ENCODE measurements at places on chromosomes 16 and 17.

DNA sequence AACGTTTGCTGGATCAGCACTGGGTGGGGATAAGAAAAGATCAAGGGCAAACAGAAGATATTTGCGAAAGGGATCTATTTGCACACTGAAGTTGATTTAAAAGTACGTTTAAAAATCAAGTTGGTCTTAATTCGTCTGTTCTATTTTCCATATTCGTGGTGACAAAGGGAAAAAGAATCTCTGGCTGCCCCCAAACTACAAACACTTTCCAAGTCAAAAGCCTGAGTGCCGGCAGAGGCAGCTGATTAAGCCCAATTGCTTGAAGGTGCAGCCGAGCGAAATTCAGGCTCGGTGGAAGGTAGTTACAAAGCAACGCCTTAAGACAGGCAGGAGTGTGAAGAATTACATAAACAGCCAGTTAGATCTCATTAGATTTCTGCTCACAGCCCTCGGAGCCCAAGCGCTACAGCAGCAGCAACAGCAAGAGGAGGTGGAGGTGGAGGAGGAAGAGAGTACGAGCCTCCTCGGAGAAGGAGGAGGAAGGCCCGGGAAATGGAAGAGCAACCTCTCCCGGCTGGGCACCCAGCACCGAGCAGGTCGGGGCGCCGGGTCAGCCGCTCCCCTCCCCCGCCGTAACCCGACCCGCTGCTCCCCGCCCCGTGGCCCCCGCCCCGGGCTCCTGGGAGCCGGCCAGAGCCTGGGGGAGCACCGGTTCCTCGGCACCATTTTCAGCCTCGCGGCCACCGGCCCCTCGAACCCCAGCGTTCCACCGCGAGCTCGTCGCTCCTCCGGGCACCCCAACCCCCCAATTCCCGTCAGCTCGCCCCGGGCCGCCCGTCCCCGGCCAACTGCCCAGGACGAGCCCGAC, 890 bp downstream of the TOB1 start:
- peak; percentile 77 for DNase-seq

DNA sequence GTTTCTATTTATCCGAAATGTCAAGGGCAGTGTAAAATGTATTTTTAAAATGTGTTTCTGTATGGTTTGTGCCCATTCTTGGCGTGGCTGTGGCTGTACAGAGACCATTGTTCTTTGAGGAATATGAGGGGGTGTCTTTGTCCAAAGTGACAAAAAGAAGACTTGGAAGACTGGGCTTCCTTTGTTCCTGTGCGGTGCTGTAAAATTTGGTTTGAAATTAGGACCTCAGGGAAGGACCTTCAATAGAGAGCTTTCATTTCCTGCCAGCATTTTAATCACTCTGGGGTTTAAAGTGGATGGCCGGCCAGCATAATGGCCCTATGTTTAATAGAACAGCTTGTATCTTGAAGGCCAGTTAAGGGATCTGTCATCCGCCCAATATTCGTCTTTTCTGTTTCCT, 190.1 kb upstream of the TBX2 start:
- no peak for DNase-seq

- no peak for DNase-seq
Measured at GRCh38 chr16:49351096-49351487, 22.5 kb upstream of the C16orf78 start.

DNA sequence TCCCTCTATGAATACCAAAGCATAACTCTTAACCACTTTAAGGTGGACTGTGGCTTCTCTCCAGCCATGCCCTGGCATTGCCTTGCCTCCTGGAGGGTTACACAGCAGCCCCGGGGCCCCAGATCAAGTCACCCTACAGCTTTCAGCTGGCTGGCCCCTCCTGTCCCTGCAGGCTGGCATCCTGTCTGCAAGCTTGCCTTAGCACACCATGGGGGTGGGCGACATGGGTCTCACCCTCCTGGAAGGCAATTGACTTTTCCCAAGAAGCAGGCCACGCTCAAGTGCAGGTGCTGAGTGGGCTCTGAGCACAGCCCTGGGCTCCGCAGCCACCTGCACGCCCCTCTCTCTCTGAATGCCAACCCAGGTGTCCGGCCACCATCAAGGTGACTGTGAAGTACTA, 25.8 kb upstream of the AKTIP start:
- no peak for DNase-seq

DNA sequence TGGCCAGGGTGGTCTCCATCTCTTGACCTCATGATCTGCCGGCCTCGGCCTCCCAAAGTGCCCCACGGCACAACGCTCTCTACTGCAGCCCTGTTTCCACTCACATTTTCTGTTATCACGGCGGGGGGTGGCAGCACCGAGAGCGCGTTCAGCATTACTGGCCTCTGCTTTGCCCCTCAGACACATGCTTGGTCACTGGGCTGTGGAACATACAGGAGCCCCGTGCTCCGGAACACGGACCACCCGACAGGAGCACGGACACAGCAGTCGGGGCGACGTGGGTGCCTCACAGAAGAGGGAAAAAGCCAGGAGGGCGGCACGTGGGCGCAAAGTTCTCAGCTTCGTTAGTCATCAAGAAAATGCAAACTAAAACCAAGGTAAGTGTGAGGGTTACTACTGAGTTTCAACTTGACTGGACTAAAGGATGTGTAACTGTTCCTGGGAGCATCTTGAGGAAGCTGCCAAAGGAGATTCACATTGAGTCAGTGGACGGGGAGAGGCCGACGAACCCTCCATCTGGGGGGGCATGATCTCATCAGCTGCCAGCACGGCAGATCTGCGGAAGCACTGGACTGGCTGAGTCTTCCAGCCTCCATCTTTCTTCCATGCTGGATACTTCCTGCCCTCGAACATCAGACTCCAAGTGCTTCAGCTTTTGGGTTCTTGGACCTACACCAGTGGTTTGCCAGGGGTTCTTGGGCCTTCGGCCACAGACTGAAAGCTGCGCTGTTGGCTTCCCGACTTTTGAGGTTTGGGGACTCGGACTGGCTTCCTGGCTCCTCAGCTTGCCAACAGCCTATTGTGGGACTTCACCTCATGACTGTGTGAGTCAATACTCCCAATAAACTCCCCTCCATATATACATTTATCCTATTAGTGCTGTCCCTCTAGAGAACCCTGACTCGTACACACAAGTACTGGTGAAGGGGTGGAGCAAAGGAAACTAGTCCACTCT, 106.8 kb downstream of the ZNF778 start:
- peak; percentile 48 for DNase-seq

- no peak for DNase-seq
Measured at GRCh38 chr16:14454391-14454790, 175.7 kb downstream of the PARN start.

DNA sequence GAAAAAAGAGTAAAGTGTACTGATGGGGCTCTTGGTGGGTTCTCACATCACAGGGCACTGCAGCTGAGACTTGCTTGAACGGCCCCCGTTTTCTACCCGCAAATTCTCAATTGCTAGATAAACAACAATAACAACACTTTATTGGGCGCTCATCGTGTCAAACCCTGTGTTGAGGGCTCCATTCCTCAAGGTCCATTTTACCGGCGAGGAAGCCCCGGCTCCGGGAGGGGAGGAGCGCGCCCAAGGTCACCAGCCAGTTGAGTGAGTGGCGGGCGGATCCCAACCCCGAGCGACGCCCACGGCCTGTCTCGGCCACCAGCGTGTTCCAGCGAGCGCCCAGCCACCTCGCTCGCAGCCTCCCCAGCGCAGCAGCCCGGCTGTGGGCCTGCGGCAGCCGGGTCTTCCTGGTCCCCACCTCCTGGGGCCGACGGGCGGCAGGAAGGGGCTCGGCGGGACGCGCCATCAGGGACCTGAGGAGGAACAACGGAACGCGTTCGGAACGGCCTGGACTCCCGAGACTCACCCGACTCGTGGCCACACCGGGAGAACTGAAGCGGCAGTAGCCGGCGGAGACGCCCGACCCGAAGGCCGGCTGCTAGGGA, 373 bp downstream of the CMC2 start:
- DNase-seq = peak; percentile 93

DNA sequence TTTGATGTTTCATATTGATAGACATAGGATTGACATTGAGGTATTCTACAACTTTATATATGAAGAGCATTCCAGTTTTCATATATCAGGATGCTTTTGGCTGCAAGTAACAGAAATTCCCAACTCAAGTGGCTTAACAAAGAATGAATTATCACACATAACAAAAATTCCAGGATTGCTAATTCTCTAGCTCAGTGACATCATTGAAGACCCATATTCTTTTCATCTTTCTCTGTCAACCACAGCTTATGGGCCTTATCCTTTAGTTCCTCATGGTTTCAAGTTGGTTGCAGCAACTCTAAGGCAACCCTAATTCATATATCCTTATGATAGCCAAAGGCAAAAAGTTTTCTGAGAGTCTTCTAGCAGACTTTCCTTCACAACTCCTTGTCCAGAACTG, 91.5 kb upstream of the HAS3 start:
- DNase-seq = no peak

DNA sequence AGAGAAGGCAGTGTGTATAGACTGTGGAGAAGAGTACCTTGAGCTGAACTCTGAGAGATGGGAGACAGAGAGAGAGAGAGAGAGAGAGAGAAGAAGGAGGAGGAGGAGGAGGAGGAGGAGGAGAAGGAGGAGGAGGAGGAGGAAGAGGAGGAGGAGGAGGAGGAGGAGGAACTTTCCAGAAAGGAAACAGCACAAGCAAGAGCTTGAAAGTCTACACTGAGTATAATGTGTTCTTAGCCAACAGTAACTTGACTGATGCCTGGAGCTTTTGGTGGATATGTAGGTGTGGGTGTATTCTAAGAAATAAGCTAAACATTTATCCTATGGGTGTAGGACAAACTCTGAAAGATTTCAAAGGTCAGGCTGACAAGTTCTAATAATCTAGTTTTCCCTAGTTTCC, 116.4 kb downstream of the SNX11 start:
- DNase-seq = no peak

DNA sequence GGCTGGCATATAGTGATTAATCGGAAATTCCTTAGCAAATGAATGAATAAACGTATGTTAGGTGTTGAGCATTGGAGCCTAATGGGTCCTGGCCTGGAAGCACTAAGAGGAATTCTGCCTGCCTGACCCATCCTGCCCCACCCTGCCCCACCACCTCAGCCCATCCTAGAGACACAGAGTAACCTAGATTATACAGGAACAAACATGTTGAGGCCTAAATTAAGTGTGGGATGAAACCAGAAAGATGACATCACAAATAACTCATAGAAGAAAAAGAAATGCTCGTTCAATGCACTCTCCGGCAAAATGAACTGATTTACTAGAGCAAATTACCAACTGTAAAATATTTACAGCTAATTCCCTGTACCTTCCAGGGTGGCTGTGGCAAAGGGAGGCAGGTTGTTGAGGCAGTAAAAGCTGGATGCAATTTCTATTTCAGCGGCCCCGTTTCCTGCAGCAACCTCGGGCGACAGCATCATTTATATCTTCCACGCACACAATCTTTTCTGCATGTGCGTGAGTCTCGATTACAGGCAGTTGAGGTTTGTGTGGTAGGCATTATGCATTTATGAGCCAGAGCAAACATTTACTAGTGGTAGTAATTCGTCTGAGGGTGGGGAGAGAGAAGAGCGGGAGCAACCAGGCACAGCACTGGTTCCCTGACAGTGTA, 417.2 kb downstream of the HS3ST4 start:
- DNase-seq = no peak

Measured in kidney (tissue), 22 donors.